ENCODE measurements at places on chromosomes 5 and 9.

DNA sequence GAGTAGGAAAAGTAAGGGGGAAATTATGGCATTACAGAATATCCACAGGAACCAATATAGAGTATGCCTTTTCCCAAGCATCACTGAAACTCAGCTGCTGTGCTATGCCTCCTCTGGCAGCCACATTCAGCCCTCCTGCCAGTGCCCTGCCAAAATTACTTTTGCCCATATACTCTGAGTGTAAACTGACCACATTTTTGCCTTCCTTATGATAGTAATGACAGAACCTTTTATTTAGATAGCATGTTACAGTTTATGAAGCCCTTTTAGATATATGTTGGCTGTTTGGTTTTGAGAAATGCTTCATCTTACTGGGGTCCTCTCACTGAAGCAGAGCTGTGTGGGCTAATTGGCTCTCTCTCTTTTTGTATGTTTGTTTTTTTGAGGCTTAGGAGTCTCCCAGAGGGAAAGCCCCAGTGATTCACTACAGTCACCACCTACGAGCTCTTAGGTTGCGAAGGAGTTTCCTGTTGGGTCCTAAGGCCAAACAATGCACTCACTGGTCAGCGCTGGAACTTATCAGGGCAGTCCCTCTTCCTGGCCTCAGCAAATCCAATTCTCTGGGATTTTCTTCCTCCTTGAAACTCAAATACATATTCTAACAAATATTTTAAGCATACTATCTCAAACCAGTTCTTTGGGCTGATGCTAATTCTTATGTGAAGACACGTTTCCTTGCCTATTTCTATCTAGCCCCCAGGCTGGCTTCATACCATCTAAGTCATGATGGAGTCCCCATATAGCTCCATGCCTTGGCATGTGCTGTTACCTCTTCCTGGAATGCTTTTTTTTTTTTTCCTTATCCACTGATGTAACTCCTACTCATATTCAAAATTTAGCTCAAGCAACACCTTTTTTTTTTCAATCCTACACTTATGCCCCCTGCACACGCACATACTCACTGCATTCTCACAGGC is 3.7 kb downstream of the PHF24 start:
- no peak for DNase-seq

DNA sequence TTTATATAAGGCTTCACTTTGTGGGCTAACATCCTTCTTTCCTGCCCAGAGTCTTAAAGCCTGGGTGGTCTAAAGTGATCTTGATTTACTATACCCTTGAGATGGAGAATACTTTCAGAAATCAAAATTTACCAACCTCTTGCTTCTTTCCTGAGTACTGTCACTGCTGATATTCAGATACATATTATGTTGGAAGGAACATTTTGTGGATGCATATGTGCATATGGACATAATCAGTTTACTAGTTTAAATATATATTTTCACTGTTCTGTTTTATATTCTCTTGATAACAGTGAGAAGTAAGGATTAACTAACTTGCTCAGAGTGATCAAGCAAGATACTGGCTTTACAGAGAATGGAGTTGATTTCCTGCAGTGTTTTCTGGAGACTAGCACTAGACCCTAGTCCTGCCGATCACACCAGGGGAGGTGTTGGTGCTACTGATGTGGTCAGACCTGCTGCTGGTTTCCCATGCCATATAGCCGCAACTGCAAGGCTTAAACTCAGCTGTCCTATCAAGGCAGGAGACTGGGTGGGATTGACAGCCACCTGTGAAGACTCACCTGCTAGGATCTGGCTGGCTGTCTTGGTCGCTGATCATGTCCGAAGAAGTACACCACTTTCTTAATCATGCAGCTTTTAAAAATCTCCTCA is 57.6 kb downstream of the SLF1 start:
- DNase-seq, result no peak

DNA sequence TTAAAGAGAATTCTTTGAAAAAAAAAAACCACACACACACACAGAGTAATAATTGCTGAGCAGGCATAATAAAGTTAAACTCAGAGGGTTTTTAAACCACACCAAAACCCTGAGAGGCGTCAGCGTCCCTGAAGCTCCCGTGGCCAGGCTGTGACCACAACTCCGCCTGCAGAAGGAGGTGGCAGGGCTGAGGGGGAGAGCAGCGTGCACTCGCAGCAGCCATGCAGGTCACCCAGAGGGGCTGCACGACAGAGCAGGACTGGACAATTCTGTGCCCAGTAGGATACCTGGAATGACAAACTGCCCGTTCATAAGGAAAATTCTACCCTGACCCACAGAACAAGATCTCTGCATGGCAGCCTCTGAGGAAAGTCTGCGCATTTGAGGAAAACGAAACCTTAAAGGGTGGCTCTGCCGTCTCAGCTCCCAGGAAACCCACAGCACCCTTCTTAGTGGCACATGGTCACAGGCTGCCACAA is 44.0 kb downstream of the ROR2 start:
- no peak for DNase-seq

GRCh38 chr5:15215056-15215455 is 284.9 kb upstream of the FBXL7 start:
- DNase-seq, result no peak

GRCh38 chr9:69452110-69452782 is 127.2 kb downstream of the ENTREP1 start:
- no peak for DNase-seq

- DNase-seq, result peak; percentile 67
These were observed 60.1 kb upstream of the SPATA31C2 start for GRCh38 chr9:88198341-88198807.

- no peak for DNase-seq
These were observed 470.5 kb downstream of the PLK2 start for GRCh38 chr5:57989378-57989777.

- DNase-seq, result no peak
These were observed 40.3 kb downstream of the MPDZ start for GRCh38 chr9:13239208-13239607.

- DNase-seq, result no peak
These were observed 9.5 kb upstream of the DPYSL3 start for GRCh38 chr5:147519380-147519779.

DNA sequence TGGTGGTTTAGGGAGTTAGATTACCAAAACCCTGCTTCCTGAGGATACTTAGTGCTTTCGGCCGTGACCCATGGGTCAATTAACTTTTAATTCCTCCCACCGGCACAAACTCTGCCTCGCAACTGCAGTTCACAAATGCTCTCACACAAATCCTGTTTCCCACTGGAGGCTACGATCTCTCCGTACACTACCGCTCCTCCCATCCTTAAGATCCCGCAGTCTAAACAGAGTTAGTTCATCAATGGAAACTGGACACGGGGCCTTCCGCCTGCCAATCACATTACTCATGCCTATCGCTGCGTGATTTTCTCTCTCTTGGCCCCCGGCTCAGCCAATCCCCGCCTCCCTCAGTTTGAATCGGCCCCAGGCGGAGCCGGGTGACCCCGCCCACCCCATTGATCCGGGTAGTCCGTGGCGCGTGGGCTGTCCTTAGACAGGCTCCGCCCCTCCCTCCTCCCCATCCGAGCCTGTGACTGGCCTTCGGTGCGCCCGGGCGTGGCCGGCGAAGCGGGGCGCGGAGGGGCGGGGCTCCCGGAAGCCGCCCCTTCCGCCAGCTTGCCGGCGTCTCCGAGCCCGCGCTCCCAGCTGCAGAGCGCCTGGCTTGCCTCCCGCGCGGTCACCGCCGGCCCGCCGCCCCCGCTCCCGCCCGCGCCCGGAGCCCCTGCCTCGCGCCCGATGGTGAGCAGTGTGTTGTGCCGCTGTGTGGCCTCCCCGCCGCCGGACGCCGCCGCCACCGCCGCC is at the start of gene SLC25A25:
TSS of gene SLC25A25 (plus strand) at position 588 of the 741 bp plus-strand sequence. CDS start at position 676, 88 bp downstream.
- DNase-seq, result peak; percentile 91

DNA sequence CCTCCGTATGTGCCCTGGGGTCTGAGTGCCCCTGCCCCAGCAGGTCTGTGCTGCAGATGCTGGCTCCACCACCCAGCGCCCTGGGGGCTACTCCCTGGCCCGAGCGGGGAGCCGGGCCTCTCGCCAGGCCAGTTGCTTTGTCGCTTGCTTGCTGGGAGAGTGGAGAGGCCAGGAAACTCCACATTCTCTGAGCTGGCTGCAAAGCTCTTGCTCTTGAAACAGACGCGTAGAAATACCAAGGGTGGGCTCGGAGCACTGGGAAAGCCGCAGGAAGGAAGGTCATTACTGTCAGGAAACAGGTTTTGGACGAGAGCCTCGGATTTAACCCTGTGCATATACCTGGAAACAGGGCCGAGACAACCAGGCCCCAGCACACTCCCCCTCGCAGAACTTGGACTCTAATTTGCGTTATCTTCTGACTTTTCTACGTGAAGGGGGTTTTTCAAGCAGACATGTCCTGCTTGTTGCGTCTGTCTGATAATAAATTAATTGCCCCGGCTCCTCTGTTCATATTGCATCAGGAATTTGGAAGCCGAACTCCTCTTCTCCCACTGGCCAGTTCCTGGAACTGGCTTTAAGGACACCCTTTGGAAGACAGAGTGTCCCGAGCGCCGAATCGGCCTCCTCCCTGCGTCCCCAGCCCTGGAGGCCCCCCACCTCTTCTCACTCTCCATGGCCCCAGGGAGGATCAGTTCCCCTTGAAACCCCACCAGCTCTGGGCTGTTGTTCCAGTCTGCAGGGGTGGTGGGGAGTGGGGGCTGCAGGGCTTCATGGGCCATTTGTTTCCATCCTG is 11.2 kb downstream of the ADAMTSL2 start:
- no peak for DNase-seq

DNA sequence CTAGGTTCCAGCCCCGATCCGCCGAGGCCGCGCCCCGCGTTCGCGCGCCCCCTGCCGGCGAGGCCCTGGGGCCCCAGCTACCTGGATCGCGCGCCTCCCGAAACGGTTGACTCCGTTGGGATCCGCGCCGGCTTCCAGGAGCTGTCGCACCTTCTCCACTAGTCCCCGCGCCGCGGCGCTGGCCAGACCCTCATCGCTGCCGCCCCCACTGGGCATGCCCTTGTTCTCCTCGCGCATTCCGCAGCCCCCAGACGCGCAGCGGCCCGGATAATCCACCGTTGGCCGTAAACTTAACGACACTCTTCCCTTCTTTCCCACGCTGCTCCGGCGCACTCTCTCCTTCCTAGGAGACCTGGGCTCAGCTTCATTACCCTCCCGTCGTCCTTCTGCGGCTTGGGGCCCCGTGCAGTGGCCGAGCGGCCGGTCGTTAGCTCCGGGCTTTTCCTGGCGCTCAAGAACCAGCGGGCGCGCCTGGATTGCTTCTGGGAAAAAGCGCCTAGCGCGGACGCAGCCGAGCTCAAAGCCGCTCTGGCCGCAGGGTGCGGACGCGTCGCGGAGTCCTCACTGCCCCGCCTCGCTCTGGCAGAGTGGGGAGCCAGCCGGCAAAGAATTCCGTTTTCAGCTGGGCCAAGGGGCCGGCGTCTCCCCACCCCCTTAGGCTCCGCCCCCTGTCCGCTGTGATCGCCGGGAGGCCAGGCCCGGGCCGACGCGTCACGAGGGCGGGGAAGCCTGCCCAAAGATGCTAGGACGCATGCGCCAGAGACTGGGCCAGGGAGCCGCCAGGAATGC is at the start of gene CDKN2B:
TSS of gene CDKN2B (minus strand) at position 589 of the 789 bp plus-strand sequence. CDS start at position 237, 352 bp downstream.
- no peak for DNase-seq

- DNase-seq, result no peak
These were observed 19.8 kb downstream of the WDR36 start for GRCh38 chr5:111111956-111112355.

GRCh38 chr9:97811533-97812246 is 41.3 kb upstream of the FOXE1 start:
- no peak for DNase-seq

DNA sequence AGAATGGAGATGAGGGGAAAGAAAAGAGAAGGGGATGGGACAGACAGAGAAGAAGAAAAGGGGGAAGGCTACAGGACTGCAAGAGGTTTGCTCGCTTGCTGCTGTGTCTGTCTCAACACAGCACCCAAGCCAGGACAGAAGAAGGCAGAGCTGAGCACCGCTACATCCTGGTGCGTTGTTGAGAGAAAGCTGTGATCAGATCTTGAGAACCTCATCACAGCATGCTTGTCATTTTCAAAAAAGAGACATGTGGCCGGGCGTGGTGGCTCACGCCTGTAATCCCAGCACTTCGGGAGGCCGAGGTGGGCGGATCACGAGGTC is 110.9 kb downstream of the NXNL2 start:
- no peak for DNase-seq

GRCh38 chr5:95822043-95822541 is 434 bp downstream of the GLRX start:
- DNase-seq, result no peak

DNA sequence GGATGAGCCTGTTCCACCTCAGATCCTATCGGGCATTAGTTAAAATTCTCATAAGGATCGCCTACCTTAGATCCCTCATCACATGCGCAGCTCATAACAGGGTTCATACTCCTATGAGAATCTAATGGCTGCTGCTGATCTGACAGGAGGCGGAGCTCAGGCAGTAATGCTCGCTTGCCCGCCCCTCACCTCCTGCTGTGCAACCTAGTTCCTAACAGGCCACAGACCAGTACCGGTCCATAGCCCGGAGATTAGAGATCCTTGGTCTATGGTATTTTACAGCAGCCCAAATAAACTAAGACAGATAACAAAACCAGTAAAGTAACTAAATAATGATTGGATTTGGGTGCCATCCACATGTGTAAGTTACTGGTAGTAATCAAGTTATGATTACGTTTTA is 17.5 kb downstream of the GOLPH3 start:
- no peak for DNase-seq

DNA sequence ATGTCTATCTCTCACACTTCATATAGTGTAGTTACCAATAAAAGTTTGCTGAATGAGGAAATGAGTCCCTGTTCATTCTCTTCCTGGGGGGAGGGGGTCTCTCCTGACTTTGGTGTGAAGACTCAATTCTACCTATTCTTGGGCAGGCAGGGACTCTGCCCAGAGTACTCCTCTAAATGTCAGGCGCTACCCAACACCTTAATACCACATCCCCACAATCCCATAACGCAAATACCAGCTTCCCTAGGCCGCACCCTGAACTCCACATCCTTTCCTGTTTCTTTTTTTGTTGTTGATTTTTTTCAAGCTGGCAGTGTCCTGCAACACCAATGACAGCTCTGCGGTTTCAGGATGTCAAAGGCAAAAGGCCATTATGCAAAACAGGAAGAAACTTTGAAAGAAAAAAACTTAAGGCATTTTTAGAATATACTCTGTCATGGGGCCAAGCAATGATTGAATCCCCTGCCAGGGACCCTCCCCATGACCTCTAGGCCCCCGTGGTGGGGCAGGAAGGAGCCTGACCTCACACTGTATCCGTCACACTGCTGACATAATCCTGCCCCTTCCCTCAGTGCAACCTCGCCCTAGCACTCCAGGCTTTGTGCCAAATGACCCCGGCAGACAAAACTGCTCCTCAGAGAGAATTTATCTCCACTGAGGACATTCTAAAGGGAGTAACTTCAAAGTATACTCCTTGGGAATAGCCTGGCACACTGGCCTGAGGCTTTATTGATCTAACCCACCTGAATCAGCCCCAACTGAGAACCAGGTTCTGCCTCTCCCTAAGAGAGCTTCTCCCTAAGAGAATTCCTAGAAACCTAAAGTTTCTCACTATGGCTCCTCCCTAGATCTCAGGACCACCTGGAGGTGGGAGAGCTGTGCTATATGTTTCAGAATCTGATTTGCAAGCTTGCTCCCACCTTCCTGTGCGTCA is 8.0 kb downstream of the B4GALT1 start:
- no peak for DNase-seq
